Stimulated activated CD4-positive, alpha-beta T cell treated with anti-CD3 and anti-CD28 coated beads, Interleukin-4, amount 100 ng/mL, for 48 hours (primary cell): ENCODE measurements at places on chromosomes 11 and 22.

DNA sequence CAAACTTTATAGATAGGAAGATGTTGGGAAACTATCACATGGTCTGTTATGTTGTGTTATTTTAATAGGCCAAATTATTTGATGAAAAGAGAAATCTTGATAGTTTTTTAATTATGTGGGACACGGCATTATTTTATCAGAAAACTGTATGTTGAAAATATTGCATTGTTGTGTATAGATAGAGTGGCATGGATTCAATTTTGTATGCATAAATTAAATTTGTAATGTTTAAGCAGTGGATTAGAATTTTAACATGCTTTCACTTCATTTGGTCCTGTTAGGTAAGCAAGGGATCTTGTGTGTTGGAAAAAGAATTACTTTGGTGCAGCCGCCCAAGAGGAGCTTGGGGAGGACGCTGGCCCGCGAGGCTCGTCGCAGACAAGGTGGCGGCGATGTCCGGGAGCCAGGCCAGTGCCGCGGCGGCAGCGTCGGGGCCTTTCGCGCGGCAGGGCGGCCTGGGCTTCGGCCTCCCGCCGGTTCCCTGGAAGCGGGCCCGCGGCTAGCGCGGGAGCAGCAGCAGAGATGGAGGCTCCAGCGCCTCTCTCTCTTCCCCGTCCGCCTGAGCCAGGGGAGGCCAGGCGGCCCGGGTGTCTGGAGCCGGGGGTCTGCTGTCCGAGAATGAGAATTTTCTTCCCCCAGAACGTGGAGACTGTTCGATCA is 82.7 kb downstream of the GGT1 start:
- DNase-seq = no peak

DNA sequence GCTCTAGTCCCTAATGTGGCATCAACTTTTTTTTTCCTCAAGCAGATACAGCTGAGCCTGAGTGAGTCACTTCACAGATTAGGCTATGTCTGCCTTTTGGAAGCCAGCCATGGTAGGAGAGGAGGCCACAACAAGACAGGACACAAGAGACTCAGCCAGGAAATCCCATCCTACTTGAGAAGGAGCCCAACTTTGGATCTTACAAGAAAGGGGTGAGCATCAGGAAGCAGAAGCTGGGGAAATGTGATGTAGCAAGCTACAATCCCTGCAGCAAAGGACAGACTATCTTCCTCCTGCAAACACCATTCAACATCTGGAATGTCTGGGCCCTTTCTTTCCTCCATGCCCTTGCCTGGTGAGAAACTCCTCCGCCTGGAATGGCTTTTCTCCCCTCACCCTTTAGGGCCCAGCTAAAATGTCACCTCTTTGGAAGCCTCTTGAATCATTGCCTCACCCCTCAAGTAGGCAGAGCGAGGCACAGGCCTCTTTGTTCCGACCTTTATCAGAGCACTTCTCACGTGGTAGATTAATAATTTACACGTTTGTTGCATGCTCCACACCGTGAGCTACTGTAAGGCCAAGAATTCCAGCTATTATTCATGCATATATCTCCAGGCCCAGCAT is 156.4 kb upstream of the PITPNB start:
- DNase-seq = no peak

- no peak for DNase-seq
These were observed 6.3 kb downstream of the BEST1 start for GRCh38 chr11:61956191-61957020.

DNA sequence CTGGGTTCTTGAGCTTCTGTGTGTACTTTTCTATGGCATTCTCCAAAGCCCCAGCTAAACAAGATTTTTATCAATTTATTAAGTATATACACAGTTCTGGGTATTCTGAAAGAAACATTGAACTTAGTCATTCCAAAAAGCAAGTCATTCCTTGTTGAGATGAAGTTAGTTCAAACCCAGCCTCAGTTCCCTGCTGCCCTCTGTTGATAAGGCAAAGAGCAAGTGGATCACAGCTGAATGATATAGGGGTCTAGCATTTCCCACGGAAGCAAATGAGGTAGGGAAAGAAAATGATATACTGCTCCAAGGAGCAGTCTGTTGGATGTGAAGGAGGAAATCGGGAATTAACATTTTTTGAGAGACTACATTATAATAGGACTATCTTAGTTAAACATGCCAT is 841.8 kb upstream of the TENM4 start:
- no peak for DNase-seq

- no peak for DNase-seq
These were observed 80.1 kb upstream of the E2F8 start for GRCh38 chr11:19320827-19321226.

GRCh38 chr22:38487946-38488345 is 18.2 kb downstream of the DDX17 start:
- no peak for DNase-seq

GRCh38 chr11:35160902-35161597 is 22.1 kb downstream of the CD44 start:
- DNase-seq = no peak

- DNase-seq = no peak
These were observed 1.1 kb upstream of the MRGPRX4 start for GRCh38 chr11:18171377-18172000.

GRCh38 chr11:3002351-3002861 is 10.3 kb upstream of the NAP1L4 start:
- no peak for DNase-seq

DNA sequence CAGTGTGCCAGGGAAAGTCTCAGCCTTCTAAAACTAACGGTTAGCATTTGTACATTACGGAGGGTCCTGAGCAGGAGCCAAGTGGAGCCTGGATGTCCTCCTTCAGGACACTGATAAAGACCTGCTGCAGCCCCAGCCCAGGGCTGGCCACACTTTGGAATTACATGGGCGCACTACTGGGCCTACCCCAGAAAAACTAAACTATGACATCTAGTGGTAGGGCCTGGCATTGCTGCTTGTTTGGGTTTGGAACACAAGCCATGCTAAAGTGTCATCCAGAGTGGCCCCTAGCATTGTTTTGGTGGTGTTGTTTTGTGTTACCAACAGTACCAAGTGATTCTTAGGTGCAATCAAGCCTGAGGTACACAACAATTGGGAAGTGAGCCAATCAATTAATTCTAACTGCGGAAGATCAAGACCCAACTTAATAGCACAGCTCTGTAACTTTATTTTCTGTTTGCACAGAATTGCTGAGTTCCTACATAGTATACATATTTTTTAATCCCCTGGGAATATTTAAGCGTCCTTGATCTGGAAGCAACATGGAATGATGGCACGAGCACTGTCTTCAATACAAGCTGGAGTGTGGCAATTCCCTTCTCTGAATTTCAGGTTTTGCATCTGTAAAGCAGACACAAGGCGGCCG is 340.7 kb downstream of the LARGE1 start:
- DNase-seq = peak; percentile 33

DNA sequence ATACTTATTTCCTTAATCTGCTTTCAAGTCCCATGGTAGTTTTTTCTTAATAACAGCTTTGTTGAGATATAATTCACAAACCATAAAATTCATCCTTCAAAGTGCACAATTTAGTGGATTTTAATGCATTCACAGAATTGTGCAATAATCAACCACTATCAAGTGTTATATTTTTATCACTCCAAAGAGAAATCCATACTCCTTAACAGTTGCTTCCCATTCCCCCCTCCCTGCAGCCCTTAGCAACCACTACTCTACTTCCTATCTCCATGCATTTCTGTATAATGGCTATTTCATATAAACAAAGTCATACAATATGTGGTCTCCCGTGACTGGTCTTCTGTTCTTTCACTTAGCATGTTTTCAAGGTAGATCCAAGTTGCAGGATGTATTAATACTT is 18.8 kb upstream of the NUP50 start:
- DNase-seq = no peak
